ENCODE measurements at places on chromosomes 13 and 19.
A peak's percentile ranks its signal among the peaks of the same experiment; 100 is the strongest.

GRCh38 chr13:21672287-21672680 is 1.4 kb downstream of the FGF9 start:
- no peak for DNase-seq

GRCh38 chr13:98798849-98799645 is 46.6 kb upstream of the SLC15A1 start:
- DNase-seq: no peak

DNA sequence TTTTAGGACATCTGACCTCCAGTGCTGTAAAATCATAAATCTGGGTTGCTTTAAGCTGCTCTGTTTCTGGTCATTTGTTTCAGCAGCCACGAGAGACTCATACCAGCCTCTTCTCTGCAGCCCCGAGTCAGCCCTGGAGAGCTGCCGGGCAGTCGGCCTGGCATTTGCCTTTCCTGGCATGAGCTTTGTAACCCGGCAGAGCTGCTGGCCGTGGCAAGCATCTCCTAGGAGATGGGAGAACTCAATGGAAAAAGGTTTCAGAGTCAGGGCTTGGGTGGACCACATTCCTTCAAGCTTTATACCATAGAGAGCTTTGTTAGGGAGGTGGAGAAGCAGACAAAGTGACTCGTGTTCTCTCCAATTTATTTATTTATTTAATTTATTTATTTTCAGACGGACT is 21.6 kb upstream of the CCL25 start:
- no peak for DNase-seq

DNA sequence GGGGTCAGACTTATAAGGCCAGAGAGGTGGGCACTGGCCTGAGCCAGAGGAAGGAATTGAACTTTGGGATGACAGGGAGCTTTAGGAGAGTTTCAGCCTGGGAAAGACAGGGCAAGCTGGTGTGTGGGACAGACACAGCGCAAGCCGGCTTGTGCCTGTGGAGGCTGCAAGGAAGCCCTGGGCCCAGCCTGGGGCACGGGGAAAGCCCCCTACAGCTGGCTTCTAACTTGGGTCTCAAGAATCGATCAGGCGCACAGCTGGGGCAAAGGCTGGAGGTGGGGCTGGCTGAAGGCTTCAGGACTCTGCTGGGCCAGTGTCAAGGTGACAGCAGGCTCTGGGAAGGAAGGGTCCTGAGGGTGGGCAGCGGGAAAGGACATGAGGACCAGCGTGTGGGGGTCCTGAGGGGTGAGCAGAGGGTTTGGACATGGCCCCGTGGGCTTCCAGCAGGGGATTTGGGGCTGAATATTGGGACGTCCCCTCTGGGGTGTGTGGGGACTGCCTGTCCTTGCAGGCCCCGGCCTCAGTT is 3.0 kb downstream of the PTOV1 start:
- no peak for DNase-seq

- DNase-seq: no peak
These were observed 1099.1 kb upstream of the ATXN8OS start for GRCh38 chr13:69008499-69008898.

- DNase-seq: no peak
These were observed 13.0 kb upstream of the ZNF460 start for GRCh38 chr19:57267291-57267690.

GRCh38 chr19:339262-339887 is 5.2 kb downstream of the MIER2 start:
- no peak for DNase-seq

GRCh38 chr19:49481020-49481683 is 6.3 kb upstream of the RPL13A start:
- no peak for DNase-seq

GRCh38 chr19:13181747-13182388 is 31.7 kb downstream of the IER2 start:
- no peak for DNase-seq

GRCh38 chr13:79448413-79448812 is 32.5 kb upstream of the NDFIP2 start:
- DNase-seq: no peak

- no peak for DNase-seq
These were observed 19.4 kb downstream of the BRCA2 start for GRCh38 chr13:32334671-32335070.

- no peak for DNase-seq
These were observed 22.4 kb downstream of the PRR12 start for GRCh38 chr19:49613374-49613773.

DNA sequence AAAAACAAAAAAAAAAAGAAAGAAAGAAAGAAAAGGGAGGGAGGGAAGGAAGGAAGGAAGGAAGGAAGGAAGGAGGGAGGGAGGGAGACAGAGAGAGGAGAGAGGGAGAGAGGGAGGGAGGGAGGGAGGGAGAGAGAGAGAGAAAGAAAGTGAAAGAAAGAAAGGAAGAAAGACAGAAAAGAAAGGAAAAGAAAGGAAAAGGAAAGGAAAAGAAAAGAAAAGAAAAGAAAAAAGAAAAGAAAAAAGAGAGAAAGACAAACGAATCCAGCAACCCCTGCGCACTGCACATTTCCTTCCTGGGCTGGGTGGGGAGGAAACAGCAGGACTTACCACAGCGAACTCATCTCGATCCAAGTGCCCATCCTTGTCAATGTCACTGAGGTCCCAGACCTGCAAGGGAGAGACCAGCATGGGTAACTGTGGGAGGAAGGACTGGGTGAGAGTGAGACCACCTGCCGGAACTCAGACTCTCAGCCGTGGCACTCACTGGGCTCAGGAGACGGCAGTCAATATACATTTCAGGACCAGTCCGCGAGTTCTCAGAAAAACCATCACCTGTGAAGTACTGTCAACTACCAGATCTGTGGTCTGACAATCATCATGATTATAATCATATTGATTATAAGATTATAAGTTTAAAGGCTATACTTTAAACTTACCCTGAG is 43.3 kb downstream of the EPS15L1 start:
- DNase-seq: no peak

- DNase-seq: peak; percentile 69
These were observed 27.7 kb downstream of the MEIS3 start for GRCh38 chr19:47391510-47392223.

- no peak for DNase-seq
These were observed 1194.5 kb downstream of the UQCRFS1 start for GRCh38 chr19:28018499-28018898.

GRCh38 chr13:31198519-31198918 is 1.3 kb upstream of the B3GLCT start:
- no peak for DNase-seq

DNA sequence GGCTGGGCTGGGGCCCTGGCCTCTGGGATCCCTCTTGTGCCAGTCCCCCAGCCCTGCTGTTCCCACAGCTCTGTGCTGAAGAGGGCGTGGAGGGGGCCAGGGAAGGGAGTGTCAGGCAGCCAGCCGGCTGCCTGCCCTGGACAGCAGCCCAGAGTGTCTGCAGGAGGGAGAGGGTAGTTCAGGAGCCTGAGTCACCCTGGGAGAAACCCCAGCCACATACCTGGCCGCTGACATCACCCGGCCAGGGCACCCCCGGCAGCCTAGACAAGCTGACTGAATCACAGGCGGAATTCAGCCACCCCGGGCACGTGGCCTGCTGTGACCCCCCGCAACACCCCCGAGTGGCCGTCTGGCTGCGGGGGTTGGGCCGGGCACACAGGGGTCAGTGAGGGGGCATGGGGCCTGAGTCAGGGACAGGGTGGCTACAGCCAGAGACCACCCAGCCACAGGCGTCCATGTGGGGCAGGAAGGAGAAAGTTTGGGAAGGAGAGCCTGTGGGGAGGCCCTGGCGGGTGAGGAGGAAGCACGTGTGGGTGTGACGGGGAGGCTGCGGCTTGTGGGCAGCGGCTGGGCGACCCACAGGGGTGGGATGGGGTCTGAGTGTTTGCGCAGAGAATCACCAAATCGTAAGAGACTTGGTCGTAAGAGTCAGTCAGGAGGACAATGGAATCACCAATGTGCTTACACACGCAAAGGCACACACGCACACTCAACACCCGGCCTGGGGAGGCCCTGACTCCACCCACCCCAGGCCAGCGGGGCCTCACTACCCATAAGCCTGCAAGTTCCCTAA is 11.9 kb upstream of the FOSB start:
- no peak for DNase-seq

DNA sequence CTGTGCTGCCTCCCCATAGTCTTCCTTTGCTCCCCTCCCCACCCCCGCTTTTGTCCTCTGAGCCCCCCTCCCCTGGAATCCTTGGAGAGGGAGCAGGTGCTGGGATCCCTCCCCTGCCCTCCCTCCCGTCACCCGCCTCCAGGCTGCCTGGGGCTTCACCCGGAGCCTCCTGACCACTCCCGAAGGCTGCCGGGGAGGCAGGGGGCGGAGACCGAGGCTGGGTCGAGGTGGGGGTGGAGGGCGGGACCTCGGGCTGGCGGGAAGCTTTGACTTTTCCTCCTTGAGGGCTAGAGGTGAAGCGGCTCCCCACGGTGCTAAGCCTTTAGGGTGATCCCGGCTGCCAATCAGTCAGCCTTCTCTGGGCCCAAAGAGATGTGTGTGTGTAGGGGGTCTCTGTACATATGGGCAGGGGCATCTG is 1.5 kb downstream of the KMT5C start:
- DNase-seq: peak; percentile 74

DNA sequence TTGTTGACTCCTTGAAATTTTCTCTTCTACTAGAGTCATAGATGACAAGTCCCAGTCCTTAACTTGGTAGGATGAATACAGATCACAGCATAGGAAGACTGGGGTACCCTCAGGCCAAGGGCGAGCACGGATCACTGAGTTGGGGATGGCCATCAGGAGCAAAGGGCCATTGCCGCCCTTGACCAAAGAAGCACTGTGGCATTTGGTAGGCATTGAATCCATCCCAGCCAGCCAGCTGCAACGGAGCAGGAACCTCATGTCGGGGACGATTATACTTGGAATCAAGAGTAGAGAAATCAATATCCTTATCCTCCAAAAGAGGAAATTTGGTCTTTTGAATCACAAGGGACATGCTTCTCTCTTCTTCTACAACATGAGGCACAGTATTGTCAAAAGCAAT is 50.1 kb upstream of the ZNF573 start:
- no peak for DNase-seq

GRCh38 chr19:4851551-4852290 is 15.7 kb downstream of the PLIN3 start:
- DNase-seq: peak; percentile 66

DNA sequence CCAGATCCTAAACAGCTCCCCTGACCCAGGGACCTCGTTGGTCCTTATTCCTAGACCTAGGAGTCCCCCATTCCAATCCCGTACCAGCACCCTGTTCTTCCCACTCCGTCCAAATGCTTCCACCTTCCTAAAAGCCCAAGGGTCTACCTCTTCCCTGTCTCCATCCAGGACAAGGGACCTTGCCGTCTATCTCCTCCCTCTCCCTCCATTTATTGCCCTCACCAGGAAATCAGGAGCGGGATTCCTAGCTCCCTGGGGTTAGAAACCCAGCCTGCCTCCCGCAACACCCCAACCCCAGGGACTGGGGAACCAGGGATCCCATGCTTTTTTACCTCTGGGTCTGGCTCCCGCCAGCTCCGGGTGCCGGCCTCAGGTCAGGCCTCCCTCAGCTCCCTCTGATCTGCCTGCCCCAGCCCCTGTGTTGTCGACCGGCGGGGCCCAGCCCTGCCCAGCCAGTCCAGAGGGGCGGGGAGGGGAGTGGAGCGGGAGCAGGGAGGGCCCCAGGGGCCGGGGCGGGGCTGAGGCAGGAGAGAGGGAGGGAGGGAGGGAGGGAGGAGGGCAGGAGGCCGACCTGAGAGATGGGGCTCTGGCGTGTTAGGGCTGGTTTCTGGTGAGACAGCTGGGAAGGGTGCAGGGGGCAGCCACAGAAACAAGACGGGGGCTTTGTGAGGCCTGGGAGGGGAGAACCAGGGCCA is at the start of gene B3GNT8:
TSS of gene B3GNT8 (minus strand) at position 423 of the 695 bp plus-strand sequence. CDS start 596 bp downstream, outside the sequence.
- no peak for DNase-seq

- no peak for DNase-seq
These were observed 22.2 kb downstream of the SIGLEC5 start for GRCh38 chr19:51607920-51608562.

DNA sequence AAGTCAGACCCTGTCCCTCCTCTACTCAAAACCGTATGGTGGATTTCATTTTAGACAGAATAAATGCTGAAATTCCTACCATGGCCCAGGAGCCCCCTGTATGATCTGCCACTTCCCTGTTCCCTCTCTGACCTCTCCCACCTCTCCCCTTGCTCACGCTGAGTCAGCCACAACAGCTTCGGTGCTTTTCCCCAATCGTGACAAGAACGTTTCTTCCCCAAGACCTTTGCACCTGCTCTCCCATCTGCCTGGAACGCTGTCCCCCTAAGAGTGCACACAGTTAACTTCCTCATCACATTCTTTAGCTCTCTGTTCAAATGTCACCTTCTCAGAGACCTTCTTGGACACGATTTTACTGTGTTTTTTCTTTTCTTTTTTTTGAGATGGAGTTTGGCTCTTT is 2.3 kb downstream of the VRK3 start:
- DNase-seq: no peak

- DNase-seq: no peak
These were observed 2.3 kb downstream of the CLPTM1 start for GRCh38 chr19:44957526-44957925.

DNA sequence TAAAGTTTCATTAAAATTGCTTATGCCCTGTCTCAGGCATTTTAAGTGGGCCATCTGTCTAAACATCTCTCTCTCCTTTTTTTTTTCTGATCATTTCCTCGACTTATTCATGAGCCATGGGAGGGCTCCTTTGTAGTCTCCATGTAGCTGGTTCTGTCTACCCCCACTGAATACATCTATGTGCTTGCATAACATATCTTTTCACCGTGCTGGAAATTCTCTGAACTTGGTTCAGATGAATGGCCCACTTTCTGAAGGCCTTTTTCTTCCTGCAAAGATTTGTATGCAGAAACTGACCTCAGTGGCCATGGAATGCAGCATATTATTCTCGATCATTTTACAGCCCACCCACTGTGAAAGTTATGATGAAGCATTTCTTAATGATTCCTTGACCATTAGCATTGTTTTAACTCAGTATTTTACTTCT is 225.3 kb downstream of the GGACT start:
- DNase-seq: peak; percentile 28

GRCh38 chr19:41995959-41996797 is 2.1 kb upstream of the ATP1A3 start:
- peak; percentile 94 for DNase-seq

GRCh38 chr19:38362076-38362945 is 12.1 kb upstream of the PSMD8 start:
- peak; percentile 44 for DNase-seq

DNA sequence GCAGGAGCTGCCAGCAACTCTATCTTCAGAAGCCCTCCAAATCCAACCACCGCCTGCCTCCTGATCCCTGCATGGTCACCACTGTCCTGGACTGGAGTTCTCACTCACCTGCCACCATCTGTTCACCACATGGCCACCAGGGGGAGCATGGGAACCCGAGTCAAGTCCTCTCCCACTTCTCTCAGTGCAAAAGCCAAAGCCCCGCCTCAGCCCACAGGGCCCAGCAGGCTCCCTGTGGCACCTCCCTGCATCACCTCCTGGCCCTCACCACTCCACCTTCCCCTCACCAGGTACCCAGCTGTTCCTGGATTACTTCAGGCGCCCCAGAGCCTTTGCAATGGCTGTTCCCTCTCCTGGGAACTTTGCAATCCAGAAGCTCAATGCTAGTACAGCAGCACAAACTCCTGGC is 5.3 kb downstream of the DHPS start:
- peak; percentile 41 for DNase-seq

- DNase-seq: peak; percentile 45
These were observed at the start of gene PNMA8C for GRCh38 chr19:46428239-46429135. TSS of gene PNMA8C (minus strand) at chr19:46428936. CDS start at chr19:46428359, 577 bp downstream.
